ENCODE measurements at places on chromosomes 7 and 10.

GRCh38 chr7:43390576-43390975, 192.3 kb upstream of the STK17A start:
- DNase-seq: no peak

GRCh38 chr10:69359594-69359993, 57.1 kb downstream of the TACR2 start:
- DNase-seq: no peak

DNA sequence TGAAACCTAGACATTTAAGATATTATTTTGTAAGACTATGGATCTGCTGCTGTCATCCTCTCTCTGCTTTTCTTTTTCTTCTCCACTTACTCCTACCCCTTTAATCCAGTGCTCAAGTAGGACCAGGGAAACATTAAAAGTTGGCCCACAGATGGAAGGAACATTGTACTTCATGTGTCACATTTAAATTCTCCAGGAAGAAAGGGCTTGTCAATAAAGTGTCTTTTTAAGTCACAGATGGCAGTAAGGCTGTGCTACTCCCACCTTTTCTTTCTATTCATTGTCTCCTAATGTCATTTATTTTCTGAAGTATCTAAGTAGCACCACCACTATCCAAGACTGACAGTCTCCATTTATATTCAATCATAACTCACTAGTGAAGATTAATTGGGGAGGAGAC, 737.7 kb upstream of the C7orf33 start:
- DNase-seq: no peak

DNA sequence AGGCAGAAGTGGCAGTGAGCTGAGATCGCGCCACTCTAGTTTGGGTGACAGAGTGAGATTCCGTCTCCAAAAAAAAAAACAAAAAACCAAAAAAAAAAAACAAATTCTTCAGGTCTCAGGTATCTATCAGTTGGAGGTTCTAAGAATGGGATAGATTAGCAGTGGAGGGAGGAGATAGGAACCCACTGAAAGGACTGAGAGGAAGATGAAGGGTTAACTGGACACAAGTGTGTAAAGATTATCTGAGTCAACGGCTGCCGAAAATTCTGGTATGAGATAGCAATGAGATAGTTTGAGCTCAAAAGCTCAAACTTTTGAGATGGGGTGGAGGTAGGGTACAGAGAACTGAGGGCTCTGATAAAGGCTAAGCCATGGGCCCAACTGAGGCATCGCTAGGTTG, 12.8 kb downstream of the ZNF467 start:
- no peak for DNase-seq

- DNase-seq: no peak
These were observed 222.3 kb downstream of the KIF20B start for GRCh38 chr10:89923661-89924060.

DNA sequence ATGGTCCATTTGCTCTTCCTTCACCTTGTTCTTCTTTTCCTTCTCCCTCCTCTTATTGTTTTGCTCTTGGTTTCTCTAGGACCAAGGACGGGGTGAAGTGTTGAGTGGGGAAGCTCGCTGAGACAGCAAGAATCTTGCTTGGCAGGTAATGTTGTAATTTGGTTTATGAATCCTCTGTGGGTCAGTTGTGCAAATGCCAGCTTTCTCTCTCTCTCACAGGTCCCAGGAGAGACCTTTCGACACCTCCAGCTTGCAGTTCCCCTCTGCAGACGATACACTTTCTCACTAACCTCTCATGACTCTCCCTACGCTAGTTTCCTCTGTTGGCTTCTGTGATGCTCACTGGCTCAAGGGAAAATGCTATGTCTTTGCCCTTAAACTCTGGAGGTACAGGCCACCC, 77.0 kb downstream of the FRMD4A start:
- DNase-seq: no peak

DNA sequence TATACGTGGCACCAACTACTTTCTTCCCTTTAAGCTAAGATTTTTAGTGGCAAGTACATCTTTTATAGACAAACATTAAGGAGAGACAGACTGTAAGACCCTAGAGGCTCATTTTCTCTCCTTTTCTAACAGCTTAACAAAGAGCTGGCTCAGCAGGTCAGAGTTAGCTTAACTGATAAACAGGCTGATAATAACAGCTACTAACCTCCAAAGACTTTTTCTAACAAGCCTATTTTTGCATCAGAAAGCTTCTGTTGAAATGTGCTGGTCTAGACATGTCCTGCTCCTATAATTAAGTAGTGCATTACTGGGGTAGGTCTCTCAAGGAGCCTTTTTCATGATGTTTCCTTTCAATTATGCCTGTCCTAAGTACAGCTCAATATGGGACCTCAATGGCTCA, 238.2 kb upstream of the FAM3C start:
- DNase-seq: no peak

- DNase-seq: no peak
These were observed 5.7 kb downstream of the PDK4 start for GRCh38 chr7:95590387-95591248.

DNA sequence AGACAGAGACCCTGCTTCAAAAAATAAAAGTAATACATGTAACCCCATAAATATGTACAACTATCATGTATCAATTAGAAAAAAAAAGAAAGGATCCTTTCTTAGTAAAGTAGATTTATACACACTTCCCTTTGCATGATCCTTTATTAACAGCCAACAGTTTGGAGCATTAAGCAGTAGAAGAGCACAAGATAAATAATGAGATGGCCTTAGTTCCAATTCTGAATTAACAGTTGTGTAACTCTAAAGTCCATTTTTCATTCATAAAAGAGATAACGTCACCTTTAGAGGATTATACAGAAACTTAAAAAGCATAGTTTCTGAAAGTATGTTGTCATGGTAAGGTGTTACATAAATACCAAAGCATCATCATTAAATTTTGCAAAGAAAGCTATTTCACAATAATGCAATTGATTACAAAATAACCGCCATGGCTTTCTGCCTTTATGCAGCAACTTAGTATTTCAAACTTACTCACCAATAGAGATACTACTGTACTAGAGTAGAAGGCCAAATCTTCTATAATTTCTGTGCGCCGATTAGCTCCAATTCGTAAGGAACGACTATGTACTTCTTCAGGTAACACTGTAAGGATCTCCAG, 40.3 kb downstream of the TNPO3 start:
- no peak for DNase-seq

DNA sequence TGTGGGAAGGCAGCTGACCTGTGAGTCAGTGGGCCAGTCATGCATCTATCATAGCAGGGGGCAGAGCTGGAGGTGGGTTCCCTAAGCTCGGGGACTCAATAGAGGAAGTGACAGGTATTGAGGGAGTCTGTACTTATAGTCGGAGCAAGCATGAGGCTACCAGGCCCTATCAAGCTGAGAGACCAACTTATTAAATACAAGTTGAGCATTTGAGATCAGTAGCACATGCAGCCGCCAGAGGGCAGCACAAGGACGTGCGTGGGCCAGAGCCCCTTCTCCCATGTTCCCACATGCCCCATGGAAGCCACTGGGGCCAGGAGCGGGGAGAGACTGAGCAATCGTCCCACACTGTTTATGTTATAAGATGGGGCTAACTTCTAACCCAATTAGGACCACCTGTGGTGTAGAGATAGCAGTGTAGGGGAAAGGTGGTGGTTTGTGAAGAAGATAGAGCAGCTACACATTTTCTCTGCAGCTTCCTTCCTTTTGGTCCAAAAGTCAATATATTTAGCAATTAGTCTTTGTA, 13.0 kb upstream of the STK31 start:
- no peak for DNase-seq

- DNase-seq: no peak
These were observed 134.9 kb downstream of the ADRA2A start for GRCh38 chr10:111211706-111212105.

- DNase-seq: no peak
These were observed 4.1 kb upstream of the PRSS1 start for GRCh38 chr7:142745091-142745635.

GRCh38 chr7:158959021-158959717, 102.8 kb downstream of the DYNC2I1 start:
- DNase-seq: no peak

GRCh38 chr10:127699311-127699710, 37.7 kb upstream of the FOXI2 start:
- no peak for DNase-seq

DNA sequence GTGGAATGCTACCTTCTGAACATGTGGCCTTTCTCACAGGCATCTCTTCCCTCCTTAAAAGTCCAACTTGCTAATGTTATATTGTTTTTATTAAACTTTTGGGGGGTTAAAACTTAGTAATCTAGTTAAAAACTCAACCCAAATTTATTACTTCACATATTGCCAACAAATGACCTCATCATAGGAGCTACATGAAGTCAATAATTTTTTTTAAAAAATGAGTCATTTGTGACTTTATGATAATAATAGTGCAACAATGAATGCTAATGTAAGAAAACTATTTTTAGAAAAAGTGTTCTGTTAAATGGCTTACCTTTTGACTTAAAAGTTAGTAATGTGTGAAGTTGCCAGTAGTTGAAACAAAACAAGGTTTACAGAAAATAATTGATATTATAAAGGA, 325.9 kb upstream of the FZD1 start:
- DNase-seq: no peak

GRCh38 chr10:121276046-121276445, 322.2 kb downstream of the FGFR2 start:
- no peak for DNase-seq

DNA sequence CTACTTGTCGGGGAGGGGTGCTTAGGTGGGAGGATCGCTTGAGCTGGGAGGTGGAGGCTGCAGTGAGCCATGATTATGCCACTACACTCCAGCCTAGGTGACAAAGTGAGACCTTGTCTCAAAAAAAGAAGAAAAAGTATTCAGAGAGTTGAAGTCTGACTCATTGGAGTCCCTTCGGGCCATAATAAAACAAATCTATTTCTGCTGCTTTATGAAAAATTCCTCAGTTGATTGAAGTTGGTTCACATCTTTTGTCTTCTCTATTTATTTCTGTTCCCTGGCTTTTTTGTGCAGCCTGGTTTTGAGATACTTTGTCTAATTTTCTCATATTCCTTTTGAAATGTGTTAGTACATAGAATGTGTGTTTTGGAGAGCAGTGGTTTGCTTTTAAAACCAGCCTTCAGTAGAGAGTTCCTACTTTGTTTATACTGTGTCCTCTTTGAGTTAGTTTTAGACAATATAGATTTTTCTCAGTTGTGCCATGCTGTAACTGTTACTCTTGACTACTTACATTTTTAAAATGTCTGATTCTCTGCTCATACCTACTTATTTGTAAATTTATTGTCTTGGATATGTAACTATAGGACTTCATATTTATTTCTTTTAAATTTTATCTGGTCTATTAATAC, 36.7 kb downstream of the LUC7L2 start:
- DNase-seq: no peak

DNA sequence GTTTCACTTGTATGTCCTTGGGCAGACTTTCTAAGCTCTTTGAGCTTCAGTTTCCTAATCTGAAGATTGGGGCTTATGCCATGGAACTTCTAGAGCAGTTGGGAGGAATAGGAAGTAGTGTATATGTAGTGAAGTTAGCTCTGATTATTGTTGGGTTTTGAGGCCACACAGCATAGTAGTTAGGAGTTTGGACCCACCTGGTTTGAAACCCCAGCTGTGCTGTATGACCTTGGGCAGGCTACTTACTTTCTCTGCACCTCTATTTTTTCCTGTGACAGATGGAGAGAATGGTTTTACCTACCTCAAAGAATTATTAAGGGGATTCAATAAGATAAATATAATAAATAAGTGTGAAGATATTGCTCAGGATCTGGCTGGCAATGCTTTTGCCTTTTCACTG, 61.4 kb upstream of the ADRB1 start:
- no peak for DNase-seq

GRCh38 chr7:1537535-1538412, 7.3 kb downstream of the MAFK start:
- no peak for DNase-seq

- no peak for DNase-seq
These were observed 152.4 kb downstream of the DKK1 start for GRCh38 chr10:52466464-52466863.

DNA sequence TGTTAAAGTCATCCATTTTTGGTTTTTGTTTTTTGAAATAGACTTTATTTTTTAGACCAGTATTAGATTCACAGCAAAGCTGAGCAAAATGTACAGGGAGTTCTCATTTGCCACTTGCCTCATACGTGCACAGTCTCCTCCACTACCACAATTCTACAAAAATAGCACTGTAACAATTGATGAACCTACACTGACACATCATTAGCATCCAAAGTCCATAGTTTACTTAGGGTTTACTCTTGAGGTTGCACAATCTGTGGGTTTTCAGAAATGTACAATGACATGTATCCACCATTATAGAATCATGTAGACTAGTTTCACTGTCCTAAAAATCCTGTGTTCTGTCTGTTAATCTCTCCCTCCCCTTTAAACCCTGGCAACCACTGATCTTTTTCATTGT, 125.8 kb upstream of the PDSS1 start:
- DNase-seq: no peak

Measured in stimulated activated CD8-positive, alpha-beta memory T cell treated with anti-CD3 and anti-CD28 coated beads, Interleukin-7, amount 100 ng/mL, for 24 hours (primary cell).